ENCODE measurements at places on chromosomes 4 and X.
A peak's percentile ranks its signal among the peaks of the same experiment; 100 is the strongest.

DNA sequence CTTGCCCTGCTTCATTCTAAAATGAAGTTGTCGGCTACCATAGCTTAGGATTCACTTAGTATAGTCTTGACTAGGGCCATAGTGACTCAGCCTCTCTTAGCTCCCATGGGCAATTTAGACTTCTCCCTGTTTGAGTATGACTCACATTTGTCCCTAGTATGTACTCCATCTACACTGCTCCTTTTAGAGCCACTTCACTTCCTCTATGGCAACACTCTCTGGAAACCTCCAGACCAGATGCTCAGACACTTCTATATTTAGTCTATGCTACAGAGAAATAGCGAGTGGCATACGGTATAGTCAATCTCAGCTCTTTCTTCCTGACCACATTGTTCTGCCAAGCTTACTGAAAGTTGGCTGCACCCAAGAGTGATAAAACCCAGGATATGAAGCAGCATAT, 11.2 kb downstream of the MEPE start:
- DNase-seq: no peak

DNA sequence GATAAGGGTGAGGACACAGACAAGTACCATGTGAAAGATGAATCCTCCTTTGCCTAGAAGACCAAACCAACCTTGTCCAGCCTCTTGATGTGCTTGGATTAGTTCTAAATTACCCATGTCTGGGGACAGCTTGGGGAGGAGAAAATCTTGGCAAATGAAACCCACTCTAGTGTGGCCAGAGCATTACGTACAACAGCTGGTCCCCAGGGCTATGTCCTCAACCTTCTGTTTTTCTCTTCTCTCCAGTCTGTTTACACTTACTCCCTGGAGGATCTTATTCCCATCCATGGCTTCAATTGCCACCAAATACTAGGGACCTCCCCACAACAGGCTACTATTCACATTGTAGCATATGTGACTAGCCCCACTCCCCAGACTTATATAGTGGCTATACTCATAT, 384.5 kb downstream of the OPHN1 start:
- DNase-seq: no peak

GRCh38 chr4:47914926-47915237, 499 bp upstream of the NFXL1 start:
- no peak for DNase-seq

DNA sequence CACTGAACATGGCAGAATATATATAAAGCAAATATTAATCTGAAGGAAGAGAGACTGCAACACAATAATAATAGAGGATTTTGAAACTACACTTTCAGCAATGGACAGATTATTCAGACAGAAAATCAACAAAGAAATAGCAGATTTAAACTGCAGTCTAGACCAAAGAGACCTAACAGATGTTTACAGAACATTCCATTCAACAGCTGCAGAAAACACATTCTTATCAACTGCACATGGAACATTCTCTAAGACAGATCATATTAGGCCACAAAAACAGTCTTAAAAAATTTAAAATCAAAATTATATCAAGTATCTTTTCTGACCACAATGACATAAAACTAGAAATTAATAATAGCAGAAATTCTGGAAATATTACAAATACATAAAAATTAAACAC, 27.1 kb downstream of the CENPE start:
- DNase-seq: no peak

GRCh38 chr4:21554066-21554465, 394.5 kb downstream of the KCNIP4 start:
- DNase-seq: no peak

DNA sequence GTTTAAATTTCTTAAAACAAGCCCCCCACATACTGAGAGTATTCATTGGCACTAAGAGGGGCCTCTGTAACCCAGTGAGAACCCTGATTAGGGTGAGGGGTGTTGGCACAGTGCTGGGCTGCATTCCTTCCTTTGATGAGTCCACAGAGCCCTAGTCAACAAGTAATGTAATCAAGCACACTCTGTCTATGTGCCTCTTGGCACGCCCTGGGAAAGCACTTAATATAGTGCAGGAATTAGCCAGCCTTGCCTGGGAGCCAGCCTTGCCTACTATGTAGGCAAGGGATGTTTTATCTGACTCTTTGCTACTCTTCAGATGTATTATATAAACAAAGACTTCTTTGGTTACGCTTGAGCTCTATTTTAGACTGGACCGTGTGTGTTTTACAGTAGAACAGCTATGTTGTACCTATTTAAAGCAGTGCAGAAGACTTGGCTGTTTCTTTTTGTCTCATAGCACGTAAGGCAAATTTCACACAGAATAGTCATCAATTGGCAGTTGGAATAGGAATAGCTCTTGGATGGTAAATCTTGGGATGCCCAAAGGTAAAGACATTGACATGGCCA, 64.3 kb downstream of the FRAS1 start:
- no peak for DNase-seq

DNA sequence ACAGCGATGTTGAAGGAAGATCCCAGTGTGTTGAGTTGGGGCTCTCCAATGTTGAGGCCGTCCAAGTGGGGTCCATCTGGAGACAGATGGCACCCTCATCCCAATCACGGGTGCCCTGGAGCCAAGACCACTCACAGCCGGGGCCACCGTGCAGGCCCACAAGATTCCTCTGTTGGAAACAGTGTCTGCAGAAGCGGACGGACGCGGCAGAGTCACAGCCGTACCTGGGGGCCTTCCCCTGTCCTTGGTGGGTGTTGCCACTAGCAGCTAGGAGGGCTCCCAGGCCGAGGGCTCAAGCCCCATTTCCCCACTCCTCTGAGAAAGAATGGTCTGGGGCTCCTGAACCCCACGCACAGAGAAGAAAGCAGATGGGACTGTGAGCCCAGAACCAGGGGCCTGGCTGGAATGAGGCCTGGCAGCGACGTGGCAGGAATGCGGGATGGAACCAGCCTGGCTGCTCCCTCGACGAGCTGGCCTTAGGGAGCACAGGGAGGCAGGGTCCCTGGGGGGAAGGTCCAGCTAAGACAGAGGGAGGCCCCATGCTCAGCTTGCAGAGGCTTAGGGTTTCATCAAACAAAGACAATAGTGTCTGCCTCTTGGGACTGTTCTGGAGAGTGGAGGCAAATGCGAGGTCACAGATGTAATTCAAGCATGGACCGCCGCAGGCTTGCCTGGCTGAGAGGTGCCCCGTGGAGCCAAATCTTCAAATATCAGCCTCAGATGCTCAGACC, 228.9 kb downstream of the AFAP1 start:
- no peak for DNase-seq

GRCh38 chr4:6419452-6420028, 52.9 kb downstream of the PPP2R2C start:
- no peak for DNase-seq

- DNase-seq: no peak
These were observed 59.0 kb upstream of the SOX3 start for GRCh38 chrX:140563893-140564292.

- DNase-seq: peak; percentile 39
These were observed 59.5 kb upstream of the NEIL3 start for GRCh38 chr4:177250056-177250696.

GRCh38 chrX:143058120-143058519, 32.4 kb downstream of the SPANXN4 start:
- DNase-seq: no peak

GRCh38 chr4:61277785-61278760, 77.9 kb downstream of the ADGRL3 start:
- DNase-seq: no peak

DNA sequence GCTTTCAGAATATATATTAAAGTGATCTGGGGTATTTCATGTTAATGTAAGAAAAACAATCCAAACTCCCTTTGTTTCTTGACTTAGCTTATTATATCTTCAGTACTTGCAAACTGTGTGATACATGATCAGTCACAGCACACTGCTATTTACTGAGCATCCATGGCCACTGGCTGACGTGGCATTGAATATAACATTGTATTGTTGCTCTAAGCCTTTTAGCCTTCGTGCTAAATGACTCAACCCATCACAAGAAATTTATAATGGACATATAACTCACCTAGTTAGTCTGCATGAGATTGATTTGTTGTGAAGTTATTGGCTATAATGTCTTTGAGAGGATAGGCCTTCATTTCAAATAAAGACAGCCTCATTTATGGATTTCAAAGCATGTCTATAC, 642.6 kb downstream of the IL1RAPL1 start:
- no peak for DNase-seq

DNA sequence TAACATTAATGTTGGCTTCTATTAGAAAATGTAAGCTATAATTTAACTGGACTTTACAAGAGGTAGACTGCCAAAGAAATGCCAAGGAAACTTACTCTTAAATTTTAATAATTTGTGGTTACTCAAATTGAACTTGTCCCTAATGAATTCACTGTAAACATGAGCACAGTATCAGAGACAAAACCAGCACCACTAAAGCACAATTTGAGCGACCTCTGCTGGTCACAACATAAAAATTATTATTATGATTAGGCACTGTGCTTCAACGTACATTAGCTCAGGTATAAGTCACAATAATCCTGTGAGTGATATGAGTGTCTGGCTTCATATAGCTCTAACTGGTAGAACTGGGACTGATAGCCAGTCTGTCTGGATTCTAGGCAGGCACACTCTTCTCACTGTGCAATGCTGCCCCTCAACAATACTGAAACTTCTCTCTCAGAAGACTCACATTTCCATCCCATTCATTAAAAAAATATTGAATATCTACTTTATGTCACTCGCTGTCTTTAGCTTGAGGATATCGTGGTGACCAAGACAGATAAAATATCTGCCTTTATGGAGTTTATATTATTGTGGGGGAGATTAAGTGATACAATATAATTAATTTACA, 8.0 kb downstream of the NUDT6 start:
- no peak for DNase-seq

DNA sequence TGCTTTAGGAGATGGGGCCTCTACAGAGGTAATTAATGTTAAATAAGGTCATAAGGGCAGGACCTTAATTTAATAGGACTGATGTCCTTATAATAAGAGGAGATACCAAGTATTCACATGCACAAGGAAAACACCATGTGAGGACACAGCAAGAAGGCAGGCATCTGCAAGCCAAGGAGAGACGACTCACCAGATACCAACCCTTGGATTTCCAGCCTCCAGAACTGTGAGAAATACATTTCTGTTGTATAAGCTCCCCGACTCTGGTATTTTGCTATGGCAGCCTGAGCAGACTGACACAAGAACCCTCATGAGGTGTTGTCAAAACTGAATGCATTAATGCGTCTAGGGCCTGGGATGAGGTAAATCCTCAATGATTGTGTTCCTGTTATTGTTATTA, 56.2 kb upstream of the MAPK10 start:
- DNase-seq: no peak
